ENCODE measurements at places on chromosomes 2 and 18.

- DNase-seq: no peak
Observed at GRCh38 chr18:32846896-32847295, 74.1 kb upstream of the KLHL14 start.

GRCh38 chr2:74291218-74291544, 52.0 kb downstream of the SLC4A5 start:
- DNase-seq: no peak

DNA sequence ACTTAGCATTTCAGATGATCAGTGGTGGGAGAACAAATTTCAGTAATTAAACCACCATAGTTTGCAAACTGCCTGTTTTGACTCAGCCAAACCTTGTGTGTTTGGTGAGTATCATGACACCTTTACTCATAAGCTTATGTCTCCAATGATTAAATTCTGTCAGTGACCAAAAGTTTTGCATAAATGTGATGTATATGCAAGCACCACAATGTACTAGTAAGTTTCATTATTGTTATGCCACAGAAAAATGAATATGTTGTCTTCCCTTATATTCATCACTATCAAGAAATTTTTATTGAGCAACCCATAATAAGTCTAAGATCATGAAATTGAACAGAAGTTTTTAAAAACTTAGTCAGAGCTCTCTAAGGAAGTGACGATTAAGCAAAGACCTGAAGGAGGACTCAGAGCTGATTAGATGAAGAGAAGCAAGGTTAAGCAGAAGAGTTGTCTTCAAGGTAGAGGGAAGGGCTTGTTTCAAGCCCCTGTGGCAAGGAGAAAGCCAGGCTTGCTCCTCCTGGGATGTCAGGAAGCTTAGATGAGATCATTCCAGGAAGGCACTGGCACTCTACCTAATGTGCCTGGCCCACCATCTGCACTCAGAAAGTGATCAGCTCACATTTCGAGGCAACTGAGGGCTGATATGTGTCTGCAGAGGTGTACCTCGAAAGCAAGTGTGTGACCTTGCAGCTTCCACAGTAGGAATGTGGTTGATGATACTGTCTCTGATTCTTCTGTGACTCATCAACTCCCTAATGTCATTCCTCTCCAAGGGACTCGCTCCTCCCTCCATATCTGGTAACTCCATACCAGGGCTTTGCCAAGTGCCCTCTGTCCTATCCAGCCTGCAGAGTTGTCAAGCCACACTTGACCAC, 54.7 kb downstream of the KCTD18 start:
- DNase-seq: peak; percentile 6

DNA sequence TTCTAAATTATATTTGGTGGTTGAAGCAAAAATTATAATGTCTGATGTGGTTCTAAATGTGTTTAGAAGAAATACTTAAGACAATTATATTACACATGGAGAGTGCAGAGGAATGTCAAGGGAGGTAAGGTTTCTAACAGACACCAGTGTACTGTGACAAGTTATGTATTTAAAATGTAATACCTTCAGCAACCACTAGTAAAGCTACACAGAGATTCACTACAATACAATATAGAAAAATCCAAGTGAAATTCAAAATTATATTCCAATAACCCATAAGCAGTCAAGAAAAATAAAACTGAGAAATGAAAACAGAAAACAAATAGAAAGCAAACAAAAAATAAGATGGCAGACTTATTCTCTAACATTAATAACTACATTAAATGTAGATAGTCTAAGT, 249.5 kb upstream of the KLHL14 start:
- no peak for DNase-seq

DNA sequence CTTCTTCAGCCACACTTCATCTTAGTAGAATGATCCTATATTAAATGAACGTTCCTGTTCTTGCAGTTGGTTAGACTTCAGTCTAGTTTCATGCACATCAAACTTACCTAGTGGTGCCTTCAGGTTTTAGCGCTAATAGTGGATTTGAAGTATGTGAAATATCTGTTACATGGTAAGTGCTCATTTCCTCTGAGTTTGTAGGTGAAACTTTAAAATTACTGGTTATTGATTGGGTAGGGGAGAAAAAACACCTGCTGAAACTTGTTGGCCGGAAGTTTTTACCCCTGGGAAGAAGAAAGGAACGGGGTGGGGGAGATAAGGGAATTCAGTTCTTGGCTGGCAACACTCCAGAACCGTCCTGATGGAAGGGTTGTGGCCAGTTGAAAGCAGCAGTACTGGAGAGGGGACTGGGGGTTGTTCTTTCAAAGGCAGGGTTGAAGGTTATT, 112.8 kb downstream of the SPTBN1 start:
- DNase-seq: no peak

DNA sequence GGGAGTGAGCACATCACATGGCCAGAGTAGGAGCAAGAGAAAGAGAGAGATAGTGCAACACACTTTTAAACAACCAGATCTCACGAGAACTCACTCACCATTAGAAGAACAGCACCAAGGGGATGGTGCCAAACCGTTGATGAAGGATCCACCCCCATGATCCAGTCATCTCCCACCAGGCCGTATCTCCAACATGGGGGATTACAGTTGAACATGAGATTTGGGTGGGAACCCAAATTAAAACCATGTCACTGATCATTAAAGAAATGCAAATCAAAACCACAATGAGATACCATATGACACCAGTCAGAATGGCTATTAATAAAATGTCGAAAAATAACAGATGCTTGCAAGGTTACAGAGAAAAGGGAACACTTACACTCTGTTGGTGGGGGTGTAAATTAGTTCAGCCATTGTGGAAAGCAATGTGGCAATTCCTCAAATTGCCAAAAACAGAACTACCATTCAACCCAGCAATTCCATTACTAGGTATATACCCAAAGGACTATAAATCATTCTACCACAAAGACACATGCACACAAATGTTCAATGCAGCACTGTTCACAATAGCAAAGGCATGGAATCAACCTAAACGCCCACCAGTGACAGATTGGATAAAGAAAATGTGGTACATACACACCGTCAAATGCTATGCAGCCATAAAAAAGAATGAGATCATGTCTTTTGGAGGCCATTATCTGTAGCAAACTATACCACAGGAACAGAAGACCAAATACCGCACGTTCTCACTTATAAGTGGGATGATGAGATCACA, 137.1 kb downstream of the COL6A3 start:
- DNase-seq: no peak

GRCh38 chr2:219737270-219737691, 109.9 kb downstream of the SLC4A3 start:
- DNase-seq: no peak

GRCh38 chr2:70431716-70432347, 121.8 kb downstream of the TGFA start:
- DNase-seq: no peak

- DNase-seq: no peak
Observed at GRCh38 chr2:126883666-126884040, 15.0 kb upstream of the TEX51 start.

GRCh38 chr18:74356959-74357358, 41.3 kb downstream of the C18orf63 start:
- no peak for DNase-seq

- no peak for DNase-seq
Observed at GRCh38 chr18:8177330-8178016, 431.8 kb upstream of the RAB12 start.

GRCh38 chr2:96800061-96801004, 15.7 kb upstream of the CNNM3 start:
- DNase-seq: no peak

DNA sequence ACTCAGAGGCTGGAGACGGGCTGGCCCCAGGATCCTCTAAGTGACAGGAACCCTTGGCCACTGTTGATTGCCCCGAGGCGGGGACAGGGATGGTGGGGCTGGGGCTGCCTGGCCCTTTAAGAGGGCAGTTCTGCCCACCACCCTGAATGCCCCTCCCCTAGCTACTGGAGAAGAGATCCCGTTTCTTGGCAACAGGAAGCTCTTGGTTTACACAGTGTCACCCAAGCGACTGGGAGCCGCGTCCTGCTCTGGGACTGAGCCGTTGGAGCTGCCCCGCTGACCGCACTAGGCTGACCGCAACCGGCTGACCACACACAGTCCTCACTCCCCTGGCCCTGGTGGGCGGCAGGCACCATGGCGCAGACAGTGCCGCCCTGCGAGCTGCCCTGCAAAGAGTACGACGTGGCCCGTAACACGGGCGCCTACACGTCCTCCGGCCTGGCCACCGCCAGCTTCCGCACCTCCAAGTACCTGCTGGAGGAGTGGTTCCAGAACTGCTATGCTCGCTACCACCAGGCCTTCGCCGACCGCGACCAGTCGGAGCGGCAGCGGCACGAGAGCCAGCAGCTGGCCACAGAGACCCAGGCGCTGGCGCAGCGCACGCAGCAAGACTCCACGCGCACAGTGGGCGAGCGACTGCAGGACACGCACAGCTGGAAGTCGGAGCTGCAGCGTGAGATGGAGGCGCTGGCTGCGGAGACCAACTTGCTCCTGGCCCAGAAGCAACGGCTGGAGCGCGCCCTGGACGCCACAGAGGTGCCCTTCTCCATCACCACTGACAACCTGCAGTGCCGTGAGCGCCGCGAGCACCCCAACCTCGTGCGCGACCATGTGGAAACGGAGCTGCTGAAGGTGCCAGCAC, at the start of gene TEKT4:
Gene TEKT4 (plus strand): TSS at position 205 of the 862 bp plus-strand sequence. CDS start 150 bp downstream, at position 355.
- DNase-seq: no peak

DNA sequence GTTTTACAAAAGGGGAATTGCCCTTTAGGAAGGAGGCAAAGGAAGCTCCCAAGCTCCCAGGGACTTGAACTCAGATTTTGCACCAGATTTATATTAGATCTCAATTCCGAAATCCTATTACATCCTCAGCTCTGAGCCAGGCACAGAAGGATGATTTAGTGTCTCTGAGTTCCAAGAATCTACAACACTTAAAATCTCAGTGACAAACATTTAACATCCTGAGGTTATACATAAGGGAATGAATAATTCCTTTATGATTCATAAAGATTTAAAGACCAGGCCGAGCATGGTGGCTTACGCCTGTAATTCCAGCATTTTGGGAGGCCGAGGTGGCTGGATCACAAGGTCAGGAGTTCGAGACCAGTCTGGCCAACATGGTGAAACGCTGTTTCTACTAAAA, 16.5 kb upstream of the SLC20A1 start:
- DNase-seq: no peak

- no peak for DNase-seq
Observed at GRCh38 chr2:16523711-16524110, 141.9 kb downstream of the CYRIA start.

GRCh38 chr2:84931384-84931821, 25.9 kb downstream of the TMSB10 start:
- DNase-seq: no peak

- DNase-seq: no peak
Observed at GRCh38 chr2:223852281-223852795, 15.0 kb upstream of the AP1S3 start.

DNA sequence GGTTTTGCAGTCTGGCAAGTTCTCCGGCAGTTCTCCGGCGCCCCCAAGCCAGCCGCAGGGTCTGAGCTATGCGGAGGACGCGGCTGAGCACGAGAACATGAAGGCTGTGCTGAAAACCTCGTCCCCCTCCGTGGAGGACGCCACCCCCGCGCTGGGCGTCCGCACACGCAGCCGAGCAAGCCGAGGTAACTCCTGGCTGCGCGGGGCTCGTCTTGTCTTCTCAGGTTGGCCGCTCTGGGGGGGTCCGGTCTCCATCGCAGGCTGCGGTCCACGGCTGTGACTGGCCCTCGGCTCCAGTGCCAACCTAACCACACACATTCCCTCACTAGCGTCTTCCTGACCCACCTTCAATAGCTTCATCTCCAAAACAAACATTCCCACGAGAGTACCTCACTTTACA, 68.2 kb downstream of the TPGS2 start:
- DNase-seq: no peak

- DNase-seq: no peak
Observed at GRCh38 chr2:104501342-104501741, 352.6 kb upstream of the POU3F3 start.

- DNase-seq: no peak
Observed at GRCh38 chr2:84417453-84418145, 41.5 kb downstream of the SUCLG1 start.

DNA sequence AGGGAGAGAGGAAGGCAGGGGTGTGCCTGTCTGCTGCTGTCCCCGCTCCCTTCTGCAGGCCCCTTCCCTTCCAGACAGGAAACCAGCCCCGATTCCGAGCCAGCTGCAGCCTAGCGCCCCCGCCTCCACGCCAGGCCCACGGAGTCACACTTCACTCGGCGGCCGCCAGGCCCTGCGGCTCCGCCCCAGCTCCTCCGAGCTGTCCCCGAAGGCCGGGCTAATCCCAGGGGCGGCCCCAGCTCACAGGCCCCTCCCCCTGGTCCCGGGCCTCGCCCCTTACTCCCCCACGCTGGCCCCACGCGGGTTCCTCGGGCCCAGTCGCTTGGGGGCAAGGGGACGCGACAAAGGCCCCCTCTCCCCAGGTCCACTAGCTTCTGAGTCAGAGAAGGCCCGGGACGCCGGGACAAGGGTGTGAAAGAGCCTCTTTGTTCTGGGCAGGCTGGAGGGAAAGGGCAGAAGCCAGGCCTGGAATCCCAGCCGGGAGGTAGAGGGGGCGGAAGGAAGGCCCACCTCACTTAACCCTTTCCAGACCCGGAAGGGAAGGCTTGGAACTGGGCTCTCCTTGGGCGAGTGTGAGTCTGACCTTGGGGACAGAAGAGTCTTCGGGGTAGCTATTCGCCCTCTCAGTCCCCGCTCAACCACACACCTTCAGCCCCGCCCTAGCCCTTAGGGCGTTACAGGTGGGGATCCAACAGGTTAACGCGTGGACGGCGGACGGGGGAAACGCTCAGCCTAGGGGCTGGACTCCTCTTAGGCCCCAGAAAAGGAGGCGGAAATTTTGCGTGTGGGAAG, 1.2 kb downstream of the RTKN start:
- peak; percentile 72 for DNase-seq

GRCh38 chr2:110140401-110140800, 24.8 kb upstream of the MALL start:
- no peak for DNase-seq

DNA sequence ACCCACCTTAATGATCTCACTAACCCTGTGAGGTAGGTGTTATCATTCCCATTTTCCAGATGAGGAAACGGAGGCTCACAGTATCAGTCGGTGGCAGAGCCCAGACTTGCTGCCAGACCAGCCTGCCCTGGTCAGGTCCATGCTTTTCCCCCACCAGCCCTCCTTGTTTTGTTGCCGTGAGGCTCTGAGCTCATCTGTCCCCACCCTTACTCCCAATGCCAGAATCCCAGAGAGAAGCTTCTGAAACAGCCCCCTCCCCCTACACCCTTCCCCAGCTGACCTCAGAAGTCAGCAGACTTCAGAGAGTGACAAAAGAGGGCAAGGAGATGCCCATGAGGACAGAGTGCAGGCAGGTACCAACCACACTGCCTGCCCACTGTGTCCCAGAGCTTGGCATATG, 20.8 kb upstream of the TNS1 start:
- DNase-seq: no peak

GRCh38 chr2:129922571-129923264, 56.7 kb upstream of the RAB6C start:
- DNase-seq: no peak

GRCh38 chr2:187956906-187957534, 334.7 kb upstream of the GULP1 start:
- no peak for DNase-seq

- no peak for DNase-seq
Observed at GRCh38 chr18:10262566-10262965, 191.9 kb upstream of the APCDD1 start.

GRCh38 chr2:12254280-12254860, 462.4 kb upstream of the TRIB2 start:
- no peak for DNase-seq
